ENCODE measurements at places on chromosomes 7 and 10.
A peak's percentile ranks its signal among the peaks of the same experiment; 100 is the strongest.

- DNase-seq, result peak; percentile 53
Observed at GRCh38 chr7:151795168-151795811, 81.6 kb downstream of the PRKAG2 start.

GRCh38 chr10:60905580-60905979 lies 38.4 kb downstream of the RHOBTB1 start:
- no peak for DNase-seq

GRCh38 chr10:96709525-96709924 lies 10.8 kb downstream of the PIK3AP1 start:
- no peak for DNase-seq

- DNase-seq, result no peak
Observed at GRCh38 chr7:8189625-8190024, 72.3 kb downstream of the ICA1 start.

DNA sequence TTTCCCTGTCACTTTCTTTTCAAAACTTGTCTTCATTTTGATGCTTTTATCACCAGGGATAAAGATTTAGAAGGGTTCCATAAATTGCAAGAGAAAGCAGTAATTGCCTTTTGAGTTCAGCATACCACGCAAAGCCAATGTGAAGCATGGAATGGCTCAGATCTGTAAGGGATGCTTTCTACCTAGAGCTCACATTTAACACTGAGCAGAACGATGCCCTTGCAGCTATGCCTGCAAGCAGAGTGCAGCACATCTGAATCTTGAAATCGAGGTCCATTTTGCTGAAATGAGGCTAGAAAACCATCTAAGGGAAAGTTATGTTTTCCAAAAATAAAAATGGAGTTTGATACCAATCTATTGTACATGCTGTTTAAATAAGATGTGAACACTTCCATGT lies 171.2 kb upstream of the CELF2 start:
- DNase-seq, result no peak

Data from stimulated activated CD8-positive, alpha-beta memory T cell treated with anti-CD3 and anti-CD28 coated beads, Interleukin-12 subunit alpha, Interleukin-12 subunit beta, amount 100 ng/mL, for 4 hours (primary cell).